NCI-H187 (cell line): ENCODE measurements at places on chromosomes 11 and 22.

DNA sequence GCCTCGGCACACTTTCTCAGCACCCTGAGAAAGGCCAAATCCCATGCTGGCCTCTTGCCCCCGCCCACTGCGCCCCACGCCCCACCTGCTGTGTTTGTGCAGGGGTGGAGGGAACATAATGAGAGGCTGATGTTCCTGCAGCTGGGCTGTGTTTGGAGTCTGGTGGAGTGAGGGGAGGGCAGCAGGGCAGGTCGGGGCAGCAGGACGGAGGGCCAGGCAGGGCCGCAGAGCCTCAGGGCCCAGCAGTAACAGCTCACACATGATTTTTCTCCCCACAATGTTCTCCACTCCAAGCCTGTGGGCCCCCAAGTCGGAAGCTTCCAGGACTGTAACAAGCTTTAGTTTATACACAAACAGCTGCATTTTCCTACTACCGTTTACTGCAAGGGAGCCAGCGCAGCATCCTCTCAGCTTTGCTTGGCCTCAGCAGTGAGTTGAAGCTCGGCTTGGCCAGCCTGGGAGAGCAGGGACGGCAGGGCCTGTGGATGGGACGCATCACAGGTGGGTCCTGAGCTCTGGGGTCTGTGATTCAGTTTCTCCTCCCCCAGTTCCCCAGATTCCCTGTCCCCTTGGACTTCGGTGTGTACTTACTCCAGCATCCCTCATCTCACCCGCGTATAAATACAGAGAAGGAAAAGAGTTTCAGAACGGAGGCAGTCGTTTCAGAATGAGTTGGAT is 51.0 kb downstream of the RPUSD4 start:
- DNase-seq: no peak

- DNase-seq: no peak
Observed at GRCh38 chr11:14617241-14618027, 26.2 kb upstream of the PDE3B start.

- DNase-seq: no peak
Observed at GRCh38 chr22:45206233-45206632, 34.5 kb downstream of the KIAA0930 start.

DNA sequence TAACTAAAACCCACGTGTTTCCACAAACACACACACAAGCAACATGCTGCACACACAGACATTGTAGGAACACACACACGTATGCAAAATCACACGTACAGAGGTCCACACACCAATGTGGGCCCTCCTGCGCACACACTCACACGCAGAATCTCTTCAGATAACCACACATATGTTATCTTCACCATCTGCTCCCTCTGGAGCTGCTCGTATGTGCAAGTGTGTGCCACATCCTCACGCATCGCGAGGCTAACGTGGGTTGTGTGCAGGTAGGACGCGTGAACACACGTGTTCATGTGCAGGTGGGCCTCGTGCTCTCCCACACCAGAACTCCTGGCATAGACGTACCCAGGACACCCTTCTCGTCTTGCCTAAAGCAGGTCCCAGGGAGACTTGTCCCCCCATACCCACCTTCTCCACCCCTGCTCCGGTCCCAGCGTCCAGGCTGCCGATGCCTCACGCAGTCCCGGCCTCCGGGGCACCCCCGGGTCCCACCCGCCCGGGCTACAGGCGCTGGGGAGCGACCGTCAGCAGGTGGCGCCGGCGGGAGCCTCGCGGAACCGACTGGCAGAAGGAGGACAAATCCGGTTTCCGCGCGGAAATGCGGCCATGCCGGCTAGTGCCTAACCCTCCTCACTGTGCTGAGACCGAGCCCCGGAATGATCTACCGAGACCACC is 10.3 kb upstream of the IGSF9B start:
- DNase-seq: no peak

DNA sequence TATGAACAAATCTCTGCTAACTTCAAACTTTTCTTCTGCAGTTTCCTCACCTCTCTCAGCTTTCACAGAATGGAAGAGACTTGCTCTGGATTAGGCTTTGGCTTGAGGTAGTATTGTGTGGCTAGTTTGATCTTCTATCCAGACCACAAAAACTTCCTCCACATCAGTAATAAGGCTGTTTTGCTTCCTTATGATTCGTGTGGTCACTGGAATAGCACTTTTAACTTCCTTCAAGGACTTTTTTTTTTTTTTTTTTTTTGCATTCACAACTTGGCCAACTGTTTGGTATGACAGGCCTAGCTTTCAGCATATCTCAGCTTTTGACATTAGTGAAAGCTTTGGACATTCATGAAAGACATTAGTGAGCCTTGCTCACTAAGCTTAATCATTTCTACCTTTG is 47.5 kb upstream of the LRRC55 start:
- DNase-seq: no peak

GRCh38 chr11:11777897-11778296 is 63.9 kb upstream of the USP47 start:
- DNase-seq: no peak

DNA sequence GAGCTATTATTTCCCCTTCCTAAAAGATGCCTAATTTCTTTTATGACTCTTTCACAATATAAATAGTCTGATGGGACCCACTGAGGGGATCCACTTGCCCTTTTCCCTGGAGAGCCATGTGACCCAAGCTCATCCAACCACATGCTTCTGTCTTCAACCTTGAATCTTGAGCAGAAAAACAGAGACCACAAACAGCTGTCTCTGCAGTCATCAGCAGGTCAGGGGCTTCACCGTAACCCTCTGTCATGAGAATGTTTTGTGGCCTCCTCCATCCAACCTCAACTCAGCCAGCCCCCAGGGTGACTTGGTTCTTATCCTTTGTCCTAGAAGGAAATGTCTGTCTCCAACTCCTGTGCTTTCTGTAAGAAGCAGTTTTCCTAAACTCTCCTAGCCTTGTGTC is 129.6 kb upstream of the POU2AF2 start:
- no peak for DNase-seq

GRCh38 chr11:74171997-74172396 is 908 bp downstream of the PPME1 start:
- no peak for DNase-seq

DNA sequence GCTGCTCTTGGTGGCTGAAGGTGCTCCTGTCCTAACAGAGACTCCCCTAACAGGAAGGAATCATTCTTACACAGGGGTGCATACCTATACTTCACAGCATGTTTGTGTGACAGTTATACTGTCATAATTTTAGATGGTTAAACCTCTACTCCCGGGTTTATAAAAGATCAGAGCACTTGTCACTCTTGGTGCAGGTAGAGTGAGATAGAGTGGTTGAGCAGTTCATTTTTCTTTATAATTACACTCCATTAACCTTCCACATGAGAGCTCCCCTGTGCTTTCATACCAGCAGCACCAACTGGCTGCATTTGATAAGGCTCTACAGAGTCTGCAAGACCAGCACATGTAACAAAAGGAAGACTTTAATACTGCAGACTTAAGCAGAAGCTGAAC is 72.9 kb downstream of the LARGE2 start:
- no peak for DNase-seq

- no peak for DNase-seq
Observed at GRCh38 chr11:28887681-28888080, 779.5 kb downstream of the METTL15 start.

DNA sequence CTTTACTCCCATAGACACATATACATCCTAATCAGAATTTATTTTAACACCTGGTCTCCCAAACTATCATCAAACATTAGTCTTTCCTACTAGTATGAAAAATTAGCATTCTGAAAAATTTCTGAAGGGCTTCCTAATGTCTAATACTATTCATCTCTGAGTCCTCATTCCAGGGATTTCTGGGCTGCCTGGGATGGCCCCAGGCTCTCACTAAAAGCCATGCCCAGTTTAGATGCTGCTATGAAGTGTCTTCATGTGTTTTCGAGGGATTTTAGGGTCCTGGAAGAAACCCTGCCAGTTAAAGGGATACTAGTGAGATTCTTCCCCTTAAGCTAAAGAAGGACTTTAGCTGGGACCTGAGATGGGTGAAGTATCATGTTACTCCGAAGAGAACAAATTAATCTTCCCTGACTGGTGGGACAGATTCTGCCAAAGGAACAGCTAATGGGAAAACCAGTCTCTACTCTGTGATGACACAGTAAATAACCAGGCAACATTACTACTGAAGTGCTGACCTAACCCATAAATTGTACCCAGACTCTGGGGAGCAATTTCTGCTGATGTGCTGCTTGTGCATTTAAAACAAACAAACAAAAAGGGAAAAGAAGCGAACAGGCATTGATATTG is 342.6 kb downstream of the SOX6 start:
- peak; percentile 30 for DNase-seq

GRCh38 chr22:45603619-45604018 is 68.0 kb upstream of the ATXN10 start:
- DNase-seq: no peak

- DNase-seq: no peak
Observed at GRCh38 chr11:69580529-69580928, 60.4 kb upstream of the CCND1 start.

GRCh38 chr22:39526736-39527171 is 5.8 kb downstream of the RPS19BP1 start:
- no peak for DNase-seq

- DNase-seq: no peak
Observed at GRCh38 chr11:125728969-125729368, 17.1 kb upstream of the PATE1 start.

DNA sequence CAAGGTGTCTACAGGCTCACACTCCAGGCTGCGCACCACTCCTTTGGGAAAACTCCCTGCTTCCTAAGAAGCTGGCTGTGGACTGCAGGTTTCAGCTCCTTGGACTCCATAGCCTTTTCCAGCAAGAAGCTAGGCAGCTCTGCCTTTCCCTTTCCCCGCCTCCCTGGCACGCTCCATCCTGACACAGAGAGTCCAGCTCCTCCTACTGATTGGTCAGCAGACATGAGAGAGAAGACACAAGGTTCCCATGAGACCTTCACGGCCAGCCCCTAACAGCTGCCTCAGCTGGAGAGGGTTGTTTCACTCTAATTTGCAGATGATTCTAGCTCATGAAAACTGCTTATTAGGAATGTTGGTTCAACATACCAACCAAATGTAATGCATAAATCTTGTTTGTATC is 27.6 kb downstream of the TENM4 start:
- peak; percentile 27 for DNase-seq

- no peak for DNase-seq
Observed at GRCh38 chr11:102762361-102762767, 18.1 kb downstream of the MMP10 start.

GRCh38 chr11:78349624-78350023 is 68.0 kb downstream of the GAB2 start:
- DNase-seq: no peak

GRCh38 chr11:122097419-122098001 is 18.5 kb downstream of the BLID start:
- DNase-seq: peak; percentile 28

- DNase-seq: no peak
Observed at GRCh38 chr11:68373189-68373814, 60.9 kb downstream of the LRP5 start.

DNA sequence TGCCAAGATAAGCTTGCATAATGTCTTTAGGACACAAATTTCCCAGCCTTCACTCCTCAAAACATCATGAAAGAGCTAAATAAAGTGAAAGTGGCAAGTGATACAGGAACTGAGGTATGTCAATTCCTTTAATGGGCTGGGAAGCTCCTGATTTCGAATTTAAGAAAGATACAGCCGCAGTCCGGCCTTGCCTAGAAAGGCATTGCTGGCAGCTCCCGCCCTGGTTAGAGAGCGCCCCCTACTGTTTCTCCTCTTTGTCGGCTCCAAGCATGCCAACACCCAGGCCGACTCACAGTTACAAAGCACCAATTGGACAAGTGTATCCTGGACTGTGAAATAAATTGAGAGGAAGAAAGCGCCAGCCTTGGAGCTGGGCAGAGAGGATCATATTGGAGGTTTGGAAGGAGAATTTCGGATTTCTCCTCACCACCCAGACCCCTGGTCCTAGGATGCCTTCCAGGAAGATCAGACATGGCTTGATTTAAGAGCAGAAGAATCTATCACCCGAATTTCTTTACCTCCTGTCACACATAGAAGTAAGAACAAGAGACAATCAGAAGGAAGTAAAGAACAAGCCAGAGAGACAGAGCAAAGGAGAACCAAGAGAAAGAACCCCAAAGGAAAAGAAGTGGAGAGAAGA is 84.0 kb downstream of the FAM76B start:
- DNase-seq: peak; percentile 56
